ENCODE measurements at places on chromosomes 4 and X.

- peak; percentile 31 for DNase-seq
These were observed 170.7 kb upstream of the ZCCHC13 start for GRCh38 chrX:74133156-74133796.

- DNase-seq = peak; percentile 10
These were observed 48.5 kb downstream of the SNCA start for GRCh38 chr4:89788206-89789072.

- no peak for DNase-seq
These were observed 570.6 kb downstream of the CENPC start for GRCh38 chr4:66974665-66975064.

DNA sequence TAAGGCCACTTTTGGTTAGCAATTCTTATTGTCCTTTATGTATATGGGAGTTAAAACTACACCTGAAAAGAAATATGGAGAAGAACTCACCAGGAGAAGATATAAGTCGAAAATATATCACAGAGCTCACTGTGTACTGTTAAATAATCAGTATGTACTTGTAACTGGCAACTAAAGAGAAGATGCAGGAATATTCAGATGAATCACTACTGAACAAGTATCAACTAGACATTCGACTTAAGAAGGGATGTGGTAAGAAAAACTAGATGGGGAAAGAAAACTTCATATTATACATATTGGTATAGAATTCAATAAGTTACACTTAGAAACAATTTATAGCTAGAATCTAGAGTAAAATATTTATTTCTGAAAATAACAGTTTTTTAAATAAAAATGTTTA, 230.0 kb downstream of the CAMK2D start:
- DNase-seq = no peak

DNA sequence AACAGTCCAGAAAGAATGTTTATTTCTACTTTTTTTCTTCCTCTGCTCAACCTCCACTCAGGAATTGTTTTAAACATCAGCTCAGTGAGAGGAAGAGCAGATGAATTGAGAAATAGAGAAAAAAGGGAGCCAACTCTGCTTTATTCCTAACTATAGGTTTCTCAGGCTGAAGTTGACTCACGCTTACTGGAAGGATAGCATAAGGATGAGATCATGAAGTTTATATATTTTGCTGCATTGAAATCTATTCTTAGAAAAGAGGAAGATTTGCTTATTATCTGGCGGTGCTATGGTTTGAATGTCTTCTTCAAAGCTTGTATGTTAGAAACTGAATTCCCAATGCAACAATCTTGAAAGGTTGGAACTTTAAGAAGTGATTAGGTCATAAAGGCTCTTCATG, 1673.4 kb upstream of the PCDH7 start:
- DNase-seq = no peak

DNA sequence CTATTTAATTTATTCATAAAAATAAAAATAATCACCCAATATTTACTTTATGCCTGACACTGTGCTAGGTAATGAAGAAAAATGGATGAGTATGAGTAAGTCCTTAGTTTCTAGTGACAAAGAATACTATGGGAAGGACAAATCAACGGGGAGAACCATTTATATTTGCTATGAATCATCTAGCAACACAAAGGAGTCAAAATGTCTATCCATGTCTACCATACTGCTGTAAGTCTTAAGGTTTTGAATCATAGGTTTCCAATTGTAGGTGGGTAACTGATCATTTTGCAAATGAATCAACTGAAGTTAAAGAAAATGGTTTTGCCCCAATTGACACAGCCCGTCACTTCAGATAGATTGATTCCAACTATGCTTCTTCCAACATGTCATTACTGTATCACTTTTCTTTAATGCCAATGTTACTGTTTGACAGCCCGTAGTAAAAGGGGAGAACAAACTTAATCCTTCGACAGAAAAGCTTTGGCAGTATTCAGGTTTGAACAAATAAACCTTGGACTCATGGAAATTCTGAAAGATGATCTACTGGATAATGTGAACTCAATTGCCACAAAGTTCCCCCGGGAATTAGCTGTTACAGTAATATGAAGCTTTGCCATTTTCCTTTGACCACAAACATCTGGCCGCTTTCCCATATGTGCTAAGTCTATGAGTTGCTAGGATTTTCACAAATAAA, 3.2 kb downstream of the TDO2 start:
- peak; percentile 32 for DNase-seq
